ENCODE measurements at places on chromosomes 2 and 18.

DNA sequence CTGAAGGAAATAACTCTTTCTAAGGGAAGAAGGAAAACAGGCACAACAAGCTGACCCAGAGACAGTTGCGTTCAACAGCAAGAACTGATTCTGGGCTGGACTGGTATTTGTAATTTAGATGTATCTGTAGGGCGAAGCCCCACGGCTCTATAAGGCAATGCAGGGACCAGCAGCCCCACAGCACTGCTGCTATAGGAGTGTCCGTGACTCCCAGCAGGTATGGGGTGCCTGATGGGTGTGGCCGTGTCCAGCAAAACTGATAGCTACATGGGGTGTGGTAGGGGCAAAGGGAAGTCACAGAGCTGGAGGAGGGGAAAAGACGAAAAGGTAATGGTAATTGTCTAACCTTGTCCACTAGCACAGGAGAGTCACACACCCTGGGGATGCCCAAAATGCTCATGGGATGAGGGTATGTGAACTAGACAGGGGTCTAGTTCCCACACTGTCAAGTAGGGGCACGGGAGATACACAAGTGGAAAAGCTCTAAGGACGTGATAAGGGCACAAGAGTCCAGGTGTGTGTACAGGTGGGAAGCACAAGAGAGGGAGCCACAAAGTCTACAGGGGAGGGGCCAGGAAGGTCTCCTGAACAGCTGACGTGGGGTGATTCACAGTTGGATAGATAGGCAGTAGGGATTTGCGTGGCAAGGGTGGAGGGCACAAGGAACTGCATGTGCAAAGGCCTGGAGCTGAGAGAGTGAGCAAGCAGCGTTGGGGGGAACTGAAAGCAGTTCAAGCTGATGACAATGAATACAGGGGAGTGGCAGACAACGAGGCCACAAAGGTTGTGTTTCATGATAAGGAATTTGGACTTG lies 48.5 kb upstream of the ASPRV1 start:
- DNase-seq = no peak

GRCh38 chr2:12764075-12764730 lies 47.5 kb downstream of the TRIB2 start:
- no peak for DNase-seq

DNA sequence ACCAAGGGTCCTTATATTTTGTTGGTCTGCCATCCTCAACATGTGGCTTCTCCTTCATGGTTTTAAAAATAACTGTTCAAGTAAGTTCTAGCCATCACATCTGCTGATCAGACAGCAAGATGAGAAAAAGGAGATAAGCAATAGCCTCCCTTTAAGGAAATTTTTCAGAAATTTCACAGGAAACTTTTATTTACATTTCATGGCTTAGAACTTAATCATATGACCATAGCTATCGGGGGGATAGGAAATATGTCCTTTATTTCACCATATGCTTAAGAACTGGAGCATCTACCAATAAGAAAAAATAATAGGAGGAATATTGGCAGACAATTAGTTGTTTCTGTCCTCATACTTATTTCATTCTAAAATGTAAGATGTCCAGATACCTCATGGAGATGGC lies 16.2 kb downstream of the ATF2 start:
- no peak for DNase-seq

DNA sequence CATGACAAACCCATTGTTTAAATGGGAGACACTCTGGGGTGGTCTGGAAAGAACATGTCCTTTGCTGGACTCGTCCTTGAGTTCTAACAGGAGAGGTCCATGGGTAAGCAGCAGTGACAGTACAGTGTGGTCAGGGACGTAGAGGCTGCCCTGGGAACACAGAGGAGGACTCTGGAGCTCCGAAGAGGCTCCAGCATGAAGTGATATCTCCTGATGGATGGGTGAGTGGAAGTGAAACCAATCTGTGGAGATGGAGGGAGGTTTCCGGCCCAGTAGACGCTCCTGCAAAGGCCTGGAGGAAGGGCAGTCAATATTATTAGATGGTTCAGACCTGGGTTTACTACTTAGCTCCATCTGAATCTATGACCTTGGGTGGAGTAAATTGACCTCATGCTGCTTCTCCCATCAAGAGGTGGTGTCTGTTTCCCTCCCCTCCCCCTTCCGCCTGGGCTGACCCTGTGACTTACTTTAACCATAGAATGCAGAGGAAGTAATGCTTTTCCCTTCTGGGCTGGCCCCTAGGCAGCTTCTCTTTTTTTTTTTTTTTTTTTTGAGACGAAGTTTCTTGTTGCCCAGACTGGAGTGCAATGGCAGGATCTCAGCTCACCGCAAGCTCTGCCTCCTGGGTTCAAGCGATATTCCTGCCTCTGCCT lies 2.3 kb upstream of the TFCP2L1 start:
- DNase-seq = no peak

DNA sequence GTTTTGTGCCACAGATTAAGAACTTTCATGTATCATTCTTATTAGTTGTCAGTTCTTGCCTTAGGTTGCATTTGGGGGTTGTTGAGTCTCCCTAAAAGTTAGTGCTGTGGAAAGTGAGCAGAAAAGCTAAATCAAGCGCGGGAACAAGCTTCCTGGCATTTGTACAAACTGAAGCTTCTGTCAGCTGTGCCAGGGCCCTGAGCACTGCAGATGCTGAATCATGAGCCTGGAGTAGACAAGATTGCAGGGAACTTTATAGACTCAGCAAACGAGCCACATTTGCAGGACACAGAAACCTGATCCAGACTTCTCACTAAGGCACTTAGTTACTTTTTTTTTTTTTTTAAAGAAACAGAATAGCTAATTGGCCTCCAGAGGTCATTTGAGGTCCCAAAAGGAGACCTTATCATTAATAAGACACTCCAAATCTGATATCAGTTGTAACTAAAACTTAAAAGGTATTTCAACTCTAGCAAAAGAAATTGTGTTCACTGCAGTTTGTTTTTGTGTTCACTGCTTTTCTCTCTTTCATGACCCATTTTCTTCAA lies 88.7 kb downstream of the ADAM23 start:
- DNase-seq = no peak

GRCh38 chr2:24576617-24577016 lies 85.6 kb downstream of the NCOA1 start:
- no peak for DNase-seq

GRCh38 chr18:75350512-75350839 lies 77.0 kb downstream of the SMIM21 start:
- DNase-seq = no peak

GRCh38 chr2:84456156-84456555 lies 2.9 kb downstream of the SUCLG1 start:
- DNase-seq = no peak

DNA sequence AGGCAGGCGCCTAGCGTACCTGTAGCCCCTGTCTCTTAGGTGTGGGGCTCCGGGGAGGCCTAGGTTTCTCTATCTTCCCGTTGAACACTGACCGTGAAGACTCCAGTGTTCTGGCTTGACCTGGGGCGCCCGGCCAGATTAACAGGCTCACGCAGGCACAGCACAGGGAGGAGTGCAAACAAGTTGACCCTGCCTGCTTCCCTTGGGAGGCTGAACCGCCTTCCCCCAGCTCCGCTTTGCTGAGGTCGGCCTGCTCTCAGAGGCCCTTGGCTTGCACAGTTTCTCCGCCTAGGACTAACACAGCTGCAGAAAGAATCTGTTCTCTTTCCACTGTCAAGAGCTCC lies 567 bp downstream of the PCYOX1 start:
- no peak for DNase-seq

DNA sequence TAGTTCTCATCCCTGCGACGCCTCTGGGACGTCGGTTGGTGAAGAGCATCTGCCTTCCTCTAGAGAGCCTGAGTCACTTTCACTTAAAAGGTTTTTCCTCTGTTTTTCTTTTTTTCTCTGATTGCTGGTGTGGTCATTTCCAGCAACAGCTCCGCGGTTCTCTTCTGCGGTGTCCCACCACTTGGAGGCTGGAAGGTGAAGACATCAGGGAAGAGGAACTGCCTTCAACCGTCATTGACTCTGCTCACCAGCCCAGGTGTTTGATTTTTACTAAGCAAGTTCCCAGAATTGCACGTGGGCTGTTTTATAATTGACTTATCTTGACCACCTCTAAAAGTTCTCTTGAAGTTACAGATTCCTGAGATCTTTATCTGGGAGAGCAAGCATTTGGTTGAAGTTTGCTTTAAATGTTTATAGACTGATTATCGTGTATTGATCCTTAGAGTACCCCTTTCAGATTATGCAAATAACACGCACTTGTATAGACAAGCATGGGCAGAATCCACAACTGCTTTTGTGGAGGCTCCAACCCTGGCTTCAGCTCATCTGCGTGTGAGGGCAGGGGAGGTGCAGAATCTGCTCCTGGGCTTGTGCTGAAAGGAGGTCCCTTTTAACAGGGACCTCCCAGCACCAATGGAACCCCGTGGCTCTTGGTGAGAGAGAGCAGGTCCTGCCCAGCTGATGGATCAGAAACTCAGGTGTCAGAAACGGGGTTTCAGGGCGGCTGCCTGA lies 3.5 kb downstream of the CTDP1 start:
- no peak for DNase-seq

DNA sequence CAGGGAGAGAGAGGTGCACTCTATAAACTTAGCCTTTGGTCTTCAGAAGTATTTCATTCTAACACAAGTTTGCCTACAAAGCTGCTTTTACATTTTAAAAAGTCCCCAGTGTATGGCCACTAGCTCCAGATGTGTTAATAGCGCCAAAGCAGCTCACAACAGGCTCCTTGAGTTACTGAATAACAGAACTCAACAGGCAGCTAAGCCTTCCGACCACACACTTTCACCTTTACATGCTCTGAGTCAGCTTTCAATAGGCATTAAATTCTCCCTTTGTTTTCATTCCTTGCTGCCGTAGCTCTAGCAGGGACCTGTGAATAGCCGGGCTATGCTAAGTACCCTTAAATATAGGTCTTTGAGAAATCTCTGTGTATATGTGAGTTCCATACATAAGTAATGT lies 262.8 kb upstream of the PARD3B start:
- DNase-seq = no peak

DNA sequence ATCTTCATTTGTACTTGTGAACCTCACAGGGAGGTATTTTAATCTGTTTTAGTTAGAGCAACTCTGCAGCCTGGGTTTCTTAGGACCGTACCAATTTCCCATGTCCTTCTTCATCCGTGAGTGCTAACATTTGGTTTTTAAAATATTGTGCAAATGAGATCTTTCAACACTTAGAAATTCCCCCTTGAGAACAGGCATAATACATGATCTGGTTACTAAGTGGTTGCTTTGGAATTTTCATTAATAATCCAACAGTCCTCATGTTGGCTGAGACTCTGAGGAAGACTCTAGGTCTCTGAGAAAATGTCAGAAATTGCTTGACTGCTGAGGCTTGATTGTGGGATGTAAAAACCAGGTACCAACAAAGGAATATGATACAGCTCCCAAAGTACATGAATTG lies 125.6 kb upstream of the CDCA7 start:
- DNase-seq = no peak

DNA sequence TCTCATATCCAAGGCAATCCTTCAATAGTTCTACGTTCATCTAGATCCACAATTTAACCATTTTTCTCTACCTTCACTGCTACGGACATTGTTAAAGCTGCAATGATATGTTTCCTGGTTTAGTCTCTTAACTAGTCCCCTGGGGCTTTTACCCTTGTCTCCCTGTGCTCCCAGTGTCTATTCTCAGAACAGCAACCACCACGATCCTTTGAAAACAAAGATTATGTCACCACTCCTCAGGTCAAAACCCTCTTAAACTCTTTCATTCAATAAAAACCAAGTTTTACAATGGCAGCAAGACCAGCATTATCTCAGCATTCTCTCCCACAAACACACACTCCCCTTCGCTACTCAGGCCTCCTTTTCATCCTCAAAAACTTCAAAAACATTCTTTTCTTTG lies 298.2 kb upstream of the CHST9 start:
- DNase-seq = no peak

GRCh38 chr2:7567646-7568045 lies 650.4 kb downstream of the RNF144A start:
- no peak for DNase-seq

- no peak for DNase-seq
These were observed 15.6 kb upstream of the ACTG2 start for GRCh38 chr2:73877071-73877802.
